ENCODE measurements at places on chromosomes 16 and 17. TPM values are rescaled to one million over a fixed set of nuclear protein-coding genes. Genes with fewer than 3 reads are reported as not detected.

The TBC1D28 gene
- total RNA-seq: not detected

The NEK8 gene
- total RNA-seq: 7.3 TPM

The CHRNE gene
- total RNA-seq: 0.42 TPM

The CALB2 gene
- not detected for total RNA-seq

The ABCA6 gene
- total RNA-seq: 0.35 TPM

The TEKT5 gene
- total RNA-seq: not detected

DNA sequence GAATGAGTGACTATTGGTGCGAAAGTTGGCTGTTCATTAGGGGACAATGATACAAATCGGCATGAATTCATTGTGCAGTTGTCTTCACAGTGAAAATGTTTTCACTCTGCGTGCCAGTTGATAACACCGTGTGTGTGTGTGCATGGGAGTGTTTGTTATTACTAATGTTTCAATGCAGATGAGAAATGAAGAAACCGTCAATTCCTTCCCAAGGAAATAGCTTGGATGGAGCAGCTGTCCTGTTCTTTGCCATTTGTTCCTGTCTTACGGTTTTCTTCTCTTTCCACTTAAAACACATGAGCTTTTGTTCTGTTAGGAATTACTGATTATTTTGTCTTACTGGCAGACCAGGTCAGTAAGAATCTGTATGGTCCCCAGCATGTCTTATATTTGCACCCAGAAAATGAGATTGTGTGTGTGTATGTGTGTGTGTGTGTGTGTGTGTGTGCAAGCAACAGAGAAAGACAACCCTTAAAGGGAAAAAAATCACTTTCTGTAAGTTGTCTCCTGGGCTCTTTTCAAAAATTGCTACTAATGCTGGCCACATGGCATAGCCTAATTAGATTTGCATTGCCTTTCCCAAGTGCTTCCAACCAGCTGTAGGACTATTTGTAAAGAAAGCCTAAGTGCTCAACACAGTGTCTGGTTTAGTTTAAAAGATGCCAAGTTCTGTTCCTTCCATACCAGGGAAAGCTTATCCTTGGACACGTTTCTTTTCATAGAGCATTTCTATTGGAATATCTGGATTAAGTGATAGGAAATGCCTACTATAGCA lies 23.8 kb downstream of the SHISA9 start:
- DNase-seq: no peak
- no peak overlapping the region for H3K27ac ChIP-seq
- no peaks in the 10 kb centered on the region for H3K36me3 ChIP-seq
- H3K4me3 ChIP-seq: no peak overlapping the region

- H3K4me3 ChIP-seq: no peak overlapping the region
- no peak for DNase-seq
- H3K4me1 ChIP-seq: peaks cover 4% of the 10 kb centered on the region
- H3K36me3 ChIP-seq: peaks cover 4% of the 10 kb centered on the region
These were observed 53.6 kb upstream of the SDK2 start for GRCh38 chr17:73697872-73698271.

- peaks cover 5% of the 10 kb centered on the region for H3K4me1 ChIP-seq
- DNase-seq: no peak
- H3K27ac ChIP-seq: no peak overlapping the region
- H3K36me3 ChIP-seq: no peaks in the 10 kb centered on the region
- no peak overlapping the region for H3K4me3 ChIP-seq
- H3K27me3 ChIP-seq: no peaks in the 10 kb centered on the region
These were observed 140.9 kb downstream of the CCT6B start for GRCh38 chr17:34820248-34820801.

- peaks cover 32% of the 10 kb centered on the region for H3K36me3 ChIP-seq
- H3K4me1 ChIP-seq: peaks cover 12% of the 10 kb centered on the region
- no peaks in the 10 kb centered on the region for H3K27me3 ChIP-seq
- no peak overlapping the region for H3K4me3 ChIP-seq
- DNase-seq: no peak
- no peak overlapping the region for H3K27ac ChIP-seq
These were observed 20.7 kb downstream of the UBN1 start for GRCh38 chr16:4868026-4868425.

GRCh38 chr16:84800158-84800978 lies 19.4 kb upstream of the CRISPLD2 start:
- no peaks in the 10 kb centered on the region for H3K4me1 ChIP-seq
- H3K4me3 ChIP-seq: no peak overlapping the region
- no peak for DNase-seq
- no peaks in the 10 kb centered on the region for H3K36me3 ChIP-seq
- no peak overlapping the region for H3K27ac ChIP-seq
- H3K27me3 ChIP-seq: no peaks in the 10 kb centered on the region

- no peak for DNase-seq
- no peak overlapping the region for H3K27ac ChIP-seq
- peaks cover 4% of the 10 kb centered on the region for H3K27me3 ChIP-seq
- no peaks in the 10 kb centered on the region for H3K36me3 ChIP-seq
These were observed 80.8 kb downstream of the GAS7 start for GRCh38 chr17:10117581-10118001.

DNA sequence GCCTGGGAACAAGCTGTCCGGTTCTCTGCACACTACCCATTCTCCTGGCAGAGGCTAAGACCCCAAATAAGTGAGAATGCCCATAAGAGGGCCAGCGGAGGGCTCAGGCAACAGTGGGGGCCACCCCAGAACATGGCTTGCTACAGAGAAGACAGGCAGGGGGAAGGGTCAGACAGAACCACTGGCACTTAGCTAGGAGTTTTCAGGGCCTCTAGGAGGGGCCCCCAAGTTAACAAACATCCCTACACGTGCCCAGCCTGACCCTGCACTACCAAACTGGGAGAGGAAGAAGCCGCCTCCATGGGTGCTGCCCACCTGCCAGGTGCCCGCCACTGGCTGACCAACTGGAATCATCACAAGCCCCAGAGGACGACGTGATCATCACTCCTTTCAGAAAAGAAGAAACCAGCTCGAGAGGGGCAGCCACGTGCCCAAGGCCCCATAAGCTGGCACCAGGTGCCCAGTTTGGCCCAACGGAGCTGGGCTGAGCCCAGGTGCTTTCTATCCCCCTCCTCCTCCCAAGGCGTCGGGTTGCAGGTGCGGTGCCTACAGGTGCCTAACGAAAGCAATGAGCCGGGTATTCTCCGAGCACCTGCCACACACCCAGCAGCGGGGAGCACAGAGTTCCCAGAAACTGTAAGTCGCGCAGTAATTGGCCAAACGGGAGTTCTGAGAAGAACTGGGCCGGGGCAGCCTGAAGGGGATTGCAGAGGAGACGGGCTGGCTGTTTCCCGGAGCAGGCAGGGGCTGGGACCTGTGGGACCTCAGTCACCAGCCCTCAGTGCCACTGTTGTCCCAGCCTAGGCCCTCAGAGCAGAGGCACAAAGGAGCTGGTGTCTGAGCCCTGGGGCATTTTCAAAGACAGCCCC lies 13.2 kb downstream of the RPH3AL start:
- no peak overlapping the region for H3K4me3 ChIP-seq
- no peaks in the 10 kb centered on the region for H3K4me1 ChIP-seq
- H3K27ac ChIP-seq: no peak overlapping the region
- no peak for DNase-seq
- no peaks in the 10 kb centered on the region for H3K36me3 ChIP-seq

- H3K27ac ChIP-seq: no peak overlapping the region
- DNase-seq: no peak
- no peaks in the 10 kb centered on the region for H3K27me3 ChIP-seq
- no peaks in the 10 kb centered on the region for H3K36me3 ChIP-seq
- H3K4me3 ChIP-seq: no peak overlapping the region
These were observed 93.0 kb upstream of the ZFHX3 start for GRCh38 chr16:73140929-73141328.

GRCh38 chr16:50354629-50355456 lies 13.9 kb downstream of the BRD7 start:
- H3K4me3 ChIP-seq: no peak overlapping the region
- peaks cover 35% of the 10 kb centered on the region for H3K4me1 ChIP-seq
- H3K27me3 ChIP-seq: no peaks in the 10 kb centered on the region
- H3K36me3 ChIP-seq: peaks cover 55% of the 10 kb centered on the region

- DNase-seq: peak; percentile 39
- peaks cover 18% of the 10 kb centered on the region for H3K36me3 ChIP-seq
- no peaks in the 10 kb centered on the region for H3K27me3 ChIP-seq
- H3K27ac ChIP-seq: peak within 1 kb of the TSS; percentile 99
- H3K4me3 ChIP-seq: peak within 1 kb of the TSS; percentile 99
These were observed at the start of gene TRIM47 for GRCh38 chr17:75878174-75878998. TSS of gene TRIM47 (minus strand) at chr17:75878581. CDS start at chr17:75878548, 33 bp downstream.

DNA sequence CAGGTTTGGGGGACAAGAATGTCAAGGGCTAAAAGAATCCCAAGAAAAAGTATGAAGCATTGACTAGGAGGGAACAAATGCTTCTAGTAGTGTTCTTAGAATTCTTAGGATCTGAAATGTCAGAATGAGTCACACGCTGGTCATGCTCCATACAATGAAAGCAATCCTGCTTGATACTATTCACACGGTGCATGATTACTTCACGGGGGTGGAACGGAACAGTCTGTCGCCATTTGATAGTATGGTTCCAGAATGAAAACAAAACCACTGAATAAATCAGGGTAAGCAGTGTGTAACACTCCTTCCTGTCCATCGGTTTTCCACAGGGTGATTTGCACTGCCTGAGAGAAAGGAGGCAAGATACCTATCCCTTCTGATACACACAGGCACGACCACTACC lies 22.9 kb upstream of the YWHAE start:
- no peaks in the 10 kb centered on the region for H3K27me3 ChIP-seq
- peaks cover 3% of the 10 kb centered on the region for H3K4me1 ChIP-seq
- no peak overlapping the region for H3K4me3 ChIP-seq
- peak overlapping the region; percentile 56 for H3K27ac ChIP-seq
- no peak for DNase-seq

DNA sequence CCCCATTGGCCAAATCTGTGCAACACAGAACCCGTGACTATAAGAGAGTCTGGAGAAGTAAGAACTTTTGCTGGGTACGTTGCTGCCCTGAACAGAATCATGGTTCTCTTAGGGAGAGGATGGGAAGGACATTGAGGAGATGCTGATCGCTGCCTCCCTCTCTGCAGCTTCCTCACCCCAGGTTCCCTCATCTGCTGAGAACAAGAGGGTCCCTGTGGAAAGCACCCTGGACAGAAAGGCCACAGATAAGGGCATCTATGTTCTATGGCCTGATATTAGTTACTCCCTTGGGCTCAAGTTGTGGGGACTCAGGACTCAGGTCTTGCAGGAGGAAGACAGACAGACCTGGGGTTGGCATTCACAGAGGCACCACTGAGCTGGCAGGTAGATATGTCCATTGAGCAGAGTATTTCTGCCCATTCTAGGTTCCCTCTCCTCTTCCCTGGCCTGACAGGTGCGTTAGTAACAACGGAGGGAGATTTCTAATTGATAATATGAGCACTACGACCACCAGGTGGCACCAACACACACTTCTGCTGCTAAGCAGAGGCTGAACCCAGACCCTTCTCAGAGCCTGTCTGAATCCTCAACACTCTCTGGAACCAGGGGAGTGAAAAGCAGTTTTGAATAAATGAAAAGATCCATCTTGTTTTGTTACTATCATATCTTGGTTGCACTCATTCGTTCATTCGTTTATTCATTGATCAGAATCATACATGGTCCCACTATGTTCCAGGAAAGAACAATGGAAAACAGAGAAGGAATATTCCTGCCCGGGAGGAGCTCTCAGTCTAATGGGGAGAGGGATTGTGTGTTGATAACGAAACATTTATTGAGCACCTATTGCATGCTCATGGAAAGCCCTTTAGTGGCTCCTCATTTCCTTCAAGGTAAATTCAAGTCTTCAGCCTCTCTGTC lies 56.4 kb downstream of the SLC6A2 start:
- H3K36me3 ChIP-seq: no peaks in the 10 kb centered on the region
- DNase-seq: peak; percentile 67
- no peaks in the 10 kb centered on the region for H3K4me1 ChIP-seq
- H3K27me3 ChIP-seq: peaks cover 4% of the 10 kb centered on the region

All from activated CD4-positive, alpha-beta T cell treated with anti-CD3 and anti-CD28 coated beads, Interleukin-2, amount 10 ng/mL, durations not matched to agents 7 days and 5 days (primary cell).